ENCODE measurements at places on chromosomes 16 and 17.

GRCh38 chr17:37530420-37530819 lies 40.7 kb downstream of the DUSP14 start:
- no peaks in the 10 kb centered on the region for H3K4me1 ChIP-seq
- no peak for DNase-seq
- H3K27me3 ChIP-seq, result no peaks in the 10 kb centered on the region
- H3K36me3 ChIP-seq, result peaks cover 5% of the 10 kb centered on the region
- no peak overlapping the region for H3K4me3 ChIP-seq

DNA sequence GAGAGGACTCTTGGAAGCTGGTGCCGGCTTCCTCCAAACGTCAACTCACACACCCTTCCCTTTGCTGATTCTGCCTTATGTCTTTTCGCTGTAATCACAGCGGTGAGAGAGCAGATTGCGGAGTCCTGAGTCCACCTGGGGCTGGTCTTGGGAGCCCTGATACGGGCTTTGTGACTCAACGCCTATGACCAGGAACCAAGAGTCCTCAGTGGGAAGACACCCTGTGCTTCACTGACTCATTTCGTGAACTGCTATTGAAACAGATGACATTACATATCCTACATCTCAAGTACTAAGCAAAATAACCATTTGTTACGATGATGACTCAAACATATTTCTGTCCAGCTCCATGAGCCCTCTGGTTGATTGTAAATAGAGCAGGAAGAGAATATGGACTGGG lies 90.7 kb upstream of the CREBBP start:
- no peak for DNase-seq
- H3K4me3 ChIP-seq, result no peak overlapping the region
- no peaks in the 10 kb centered on the region for H3K4me1 ChIP-seq

DNA sequence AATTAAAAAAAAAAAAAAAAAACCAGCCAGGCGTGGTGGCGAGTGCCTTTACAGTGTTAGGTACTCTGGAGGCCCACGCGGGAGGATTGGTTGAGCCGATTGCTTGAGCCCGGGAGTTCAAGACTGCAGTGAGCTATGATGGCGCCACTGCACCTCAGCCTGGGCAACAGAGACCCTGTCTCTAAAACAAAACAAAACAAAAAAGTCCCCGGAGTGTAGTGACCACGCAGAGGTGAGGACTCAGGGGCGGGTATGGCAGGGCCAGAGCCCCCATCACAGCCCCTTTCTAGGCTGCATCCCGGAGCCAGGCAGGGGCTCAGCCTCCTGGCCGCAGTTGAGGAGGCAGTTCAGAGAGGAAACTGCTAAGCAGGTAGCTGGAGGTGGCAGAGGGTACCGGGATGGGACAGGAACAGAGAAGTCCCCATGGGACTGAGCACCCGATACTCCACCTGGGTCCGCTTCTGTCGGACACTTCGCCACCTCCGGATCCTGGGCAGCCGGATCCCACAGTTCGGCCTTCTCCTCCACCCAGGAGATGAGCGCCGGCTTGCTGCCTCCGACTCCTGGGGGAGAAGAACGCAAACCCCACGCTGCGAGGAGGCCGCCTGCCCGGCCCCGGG lies 800 bp downstream of the ZNF747 start:
- peak overlapping the region; percentile 67 for H3K4me3 ChIP-seq
- H3K4me1 ChIP-seq, result peaks cover 16% of the 10 kb centered on the region
- no peaks in the 10 kb centered on the region for H3K36me3 ChIP-seq
- no peaks in the 10 kb centered on the region for H3K27me3 ChIP-seq

DNA sequence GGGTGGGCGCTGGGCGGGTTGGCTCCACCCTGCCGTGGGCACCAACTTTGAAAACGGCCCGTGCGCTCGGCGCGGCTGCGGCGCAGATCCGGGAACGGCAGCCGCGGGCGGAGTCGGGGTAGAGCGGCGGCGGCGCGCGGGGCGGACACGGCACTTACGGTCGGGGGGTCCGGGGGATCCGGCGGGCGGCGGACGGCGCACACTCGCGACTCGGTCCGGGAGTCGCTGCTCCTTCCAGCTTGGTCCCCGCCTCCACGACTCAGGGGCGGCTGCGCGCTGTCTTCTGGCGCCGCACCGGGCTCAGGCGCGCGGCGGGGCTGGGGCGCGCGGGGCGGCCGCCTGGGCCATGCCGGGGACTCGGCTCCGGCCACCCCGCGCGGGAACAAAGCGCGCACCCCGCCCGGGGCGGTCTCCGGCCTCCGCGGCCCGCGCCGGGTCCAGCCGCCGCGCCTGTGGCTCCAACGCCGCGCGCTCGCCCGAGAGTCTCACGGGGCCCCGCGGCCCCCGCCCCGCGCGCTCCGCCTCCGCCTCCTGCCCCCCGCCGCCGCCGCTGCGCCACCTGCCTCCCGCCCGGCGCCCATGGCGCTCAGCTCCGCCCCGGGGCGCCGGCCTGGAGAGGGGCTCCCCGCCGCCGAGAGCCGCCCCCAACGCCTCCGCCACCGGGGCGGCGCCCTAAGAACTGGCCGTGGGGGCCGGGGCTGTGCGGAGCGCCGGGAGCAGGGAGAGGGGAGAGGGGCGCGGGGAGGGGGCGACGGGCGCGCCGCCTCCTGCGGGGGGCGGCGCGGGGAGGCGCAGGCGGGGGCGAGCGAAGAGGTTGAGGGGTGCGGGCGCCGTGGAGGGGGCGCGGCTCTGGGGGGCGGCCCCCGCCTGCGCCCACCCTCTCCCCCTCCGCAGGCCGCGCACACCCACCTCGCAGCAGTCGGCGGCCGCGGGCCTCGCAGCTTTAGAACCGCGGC lies 35.9 kb downstream of the CBFA2T3 start:
- DNase-seq, result peak; percentile 44
- no peak overlapping the region for H3K27ac ChIP-seq
- H3K4me3 ChIP-seq, result peak overlapping the region; percentile 58
- no peaks in the 10 kb centered on the region for H3K4me1 ChIP-seq

GRCh38 chr17:78241277-78242023 lies 10.0 kb downstream of the TMEM235 start:
- no peaks in the 10 kb centered on the region for H3K36me3 ChIP-seq
- no peaks in the 10 kb centered on the region for H3K27me3 ChIP-seq
- no peak overlapping the region for H3K4me3 ChIP-seq
- H3K27ac ChIP-seq, result no peak overlapping the region
- H3K4me1 ChIP-seq, result no peaks in the 10 kb centered on the region
